ENCODE measurements at places on chromosomes 16 and 17.

DNA sequence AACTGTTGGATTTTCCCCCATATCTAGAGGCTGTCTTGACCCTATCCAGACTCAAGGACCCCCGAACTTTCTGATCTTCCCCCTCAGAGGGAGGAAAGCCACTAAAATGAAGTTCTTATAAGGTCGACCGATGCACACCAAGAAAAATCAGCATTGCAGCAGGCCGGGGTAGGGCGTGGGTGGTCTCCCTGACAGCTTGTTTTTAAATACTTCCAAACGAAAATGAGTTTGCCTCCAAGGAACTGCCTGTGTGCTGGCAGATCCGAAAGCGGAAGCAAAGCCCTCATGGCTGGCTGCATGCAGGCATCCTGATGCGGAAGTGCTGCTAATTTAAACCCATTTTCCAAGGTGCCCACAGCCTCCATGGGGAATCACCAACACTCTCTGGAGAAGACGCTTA is 374.3 kb upstream of the XYLT1 start:
- no peak overlapping the region for H3K4me3 ChIP-seq
- no peaks in the 10 kb centered on the region for H3K4me1 ChIP-seq

DNA sequence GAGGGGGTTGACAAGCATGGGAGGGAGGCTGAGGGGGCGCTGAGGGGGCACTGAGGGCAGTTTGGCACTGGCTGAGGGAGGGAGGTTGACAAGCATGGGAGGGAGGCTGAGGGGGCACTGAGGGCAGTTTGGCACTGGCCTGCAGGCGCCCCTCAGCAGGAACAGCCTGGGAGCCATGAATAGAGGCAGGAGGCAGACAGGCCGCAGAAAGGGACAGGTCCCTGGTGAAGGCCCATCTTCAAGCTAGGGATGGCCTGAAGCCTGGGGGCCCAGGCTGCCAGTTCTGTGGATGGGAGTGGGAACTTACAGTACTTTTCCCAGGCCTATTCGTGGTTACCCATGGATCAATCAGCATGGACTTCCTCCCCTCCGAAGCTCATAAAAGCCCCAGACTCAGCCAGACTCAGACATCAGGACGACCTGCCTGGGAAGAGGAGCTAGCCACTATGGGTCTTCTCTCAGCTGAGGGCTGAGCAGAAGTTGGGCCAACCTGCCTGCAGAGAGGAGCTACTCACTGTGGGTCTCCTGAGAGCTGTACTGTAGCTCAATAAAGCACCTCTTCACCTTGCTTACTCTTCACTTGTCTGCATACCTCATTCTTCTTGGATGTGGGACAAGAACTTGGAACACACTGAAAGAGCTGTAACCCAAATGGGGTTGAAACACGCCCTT is 72.8 kb upstream of the BRD7 start:
- H3K4me3 ChIP-seq = peak overlapping the region; percentile 23
- no peaks in the 10 kb centered on the region for H3K27me3 ChIP-seq
- no peaks in the 10 kb centered on the region for H3K4me1 ChIP-seq
- H3K36me3 ChIP-seq = no peaks in the 10 kb centered on the region

- H3K36me3 ChIP-seq = no peaks in the 10 kb centered on the region
- DNase-seq = no peak
- no peaks in the 10 kb centered on the region for H3K27me3 ChIP-seq
- H3K4me3 ChIP-seq = no peak overlapping the region
These were observed 33.5 kb downstream of the SRL start for GRCh38 chr16:4208341-4208751.

DNA sequence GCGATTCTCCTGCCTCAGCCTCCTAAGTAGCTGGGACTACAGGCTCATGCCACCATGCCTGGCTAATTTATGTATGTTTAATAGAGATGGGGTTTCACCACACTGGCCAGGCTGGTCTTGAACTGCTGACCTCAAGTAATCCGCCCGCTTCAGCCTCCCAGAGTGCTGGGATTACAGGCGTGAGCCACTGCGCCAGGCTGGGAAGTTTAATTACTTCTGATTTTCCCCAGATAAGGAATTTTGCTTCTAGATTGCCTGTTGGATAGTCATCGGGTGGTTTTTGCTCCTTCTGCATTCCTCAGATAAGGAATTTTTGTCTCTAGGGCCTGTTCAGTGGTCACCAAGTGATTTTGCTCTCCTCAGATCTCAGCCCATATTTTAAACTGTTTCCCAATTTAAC is 112.5 kb downstream of the MAP2K4 start:
- no peak overlapping the region for H3K27ac ChIP-seq
- H3K4me3 ChIP-seq = no peak overlapping the region
- no peaks in the 10 kb centered on the region for H3K4me1 ChIP-seq
- H3K36me3 ChIP-seq = peaks cover 29% of the 10 kb centered on the region
- no peaks in the 10 kb centered on the region for H3K27me3 ChIP-seq

DNA sequence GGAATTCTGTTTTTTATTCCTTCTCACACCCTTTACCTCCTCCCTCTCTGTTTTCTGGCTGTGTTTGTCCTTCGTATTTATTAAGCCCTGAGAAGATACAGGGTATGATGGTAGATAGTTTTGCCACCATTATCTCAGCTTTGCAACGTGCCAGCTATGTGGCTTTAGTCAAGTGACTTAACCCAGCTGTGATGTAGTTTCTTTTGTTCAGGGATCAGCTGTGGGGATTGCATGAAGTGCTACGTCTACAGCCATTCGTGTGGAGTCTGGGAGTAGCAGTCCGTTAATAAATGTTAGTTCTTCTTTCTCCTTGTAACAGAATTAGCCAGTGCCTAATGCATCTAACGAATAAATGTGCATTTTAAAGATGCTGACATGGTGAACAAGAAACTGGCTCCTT is 128.4 kb downstream of the HAPSTR1 start:
- no peaks in the 10 kb centered on the region for H3K36me3 ChIP-seq
- no peak for DNase-seq
- no peak overlapping the region for H3K4me3 ChIP-seq
- H3K27me3 ChIP-seq = no peaks in the 10 kb centered on the region
- no peaks in the 10 kb centered on the region for H3K4me1 ChIP-seq

DNA sequence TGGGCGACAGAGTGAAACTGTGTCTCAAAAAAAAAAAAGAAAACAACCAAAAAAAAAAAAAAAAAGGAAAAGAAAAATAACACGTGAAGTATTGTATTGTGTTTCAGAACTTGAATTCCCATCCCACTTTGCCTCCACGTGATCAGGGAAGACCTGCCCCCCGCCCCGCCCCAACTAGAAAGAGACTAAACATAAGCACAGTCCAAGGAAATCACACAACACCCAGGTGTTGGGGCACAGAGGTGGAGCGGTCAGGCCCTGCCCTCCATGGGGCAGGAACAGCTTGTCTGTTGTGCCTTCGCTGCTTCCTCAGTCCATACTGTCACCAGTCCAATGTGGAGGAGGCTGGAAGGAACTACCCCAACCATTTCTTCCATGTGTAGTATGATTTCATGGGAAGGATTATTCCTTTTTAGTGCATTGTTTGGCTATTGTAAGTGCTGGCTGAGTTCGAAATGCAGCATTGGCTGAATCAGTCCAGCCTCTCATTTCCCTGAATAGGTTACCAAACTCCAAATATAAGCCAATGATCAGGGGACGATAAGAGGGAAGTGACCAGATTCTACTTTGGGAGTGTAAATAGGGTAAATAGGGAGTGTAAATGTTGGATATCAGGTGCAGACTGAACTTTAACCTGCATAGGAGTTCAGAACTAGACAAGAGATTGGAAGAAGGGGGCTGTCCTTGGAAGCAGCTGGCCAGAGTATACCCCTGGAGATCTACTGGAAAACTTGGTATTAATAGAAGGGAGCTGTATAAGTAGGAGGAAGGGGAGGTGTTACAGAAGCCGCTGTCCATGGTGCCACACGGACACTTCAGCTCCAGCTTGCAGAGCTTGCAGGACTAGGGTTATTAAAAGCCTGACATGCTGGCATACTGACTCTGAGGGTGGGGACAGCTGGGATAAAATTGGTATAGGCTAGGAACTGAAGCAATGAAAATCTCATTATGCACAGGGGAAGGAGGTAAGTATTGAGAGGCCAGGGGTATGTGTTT is 50.7 kb downstream of the TANGO6 start:
- peaks cover 46% of the 10 kb centered on the region for H3K4me1 ChIP-seq
- H3K4me3 ChIP-seq = peak overlapping the region; percentile 31
- DNase-seq = peak; percentile 37

- H3K27me3 ChIP-seq = no peaks in the 10 kb centered on the region
- peak; percentile 95 for DNase-seq
- H3K4me3 ChIP-seq = peak overlapping the region; percentile 77
- peaks cover 25% of the 10 kb centered on the region for H3K4me1 ChIP-seq
- peak overlapping the region; percentile 82 for H3K27ac ChIP-seq
- H3K36me3 ChIP-seq = no peaks in the 10 kb centered on the region
These were observed 10.6 kb upstream of the AURKB start for GRCh38 chr17:8220783-8221662.

DNA sequence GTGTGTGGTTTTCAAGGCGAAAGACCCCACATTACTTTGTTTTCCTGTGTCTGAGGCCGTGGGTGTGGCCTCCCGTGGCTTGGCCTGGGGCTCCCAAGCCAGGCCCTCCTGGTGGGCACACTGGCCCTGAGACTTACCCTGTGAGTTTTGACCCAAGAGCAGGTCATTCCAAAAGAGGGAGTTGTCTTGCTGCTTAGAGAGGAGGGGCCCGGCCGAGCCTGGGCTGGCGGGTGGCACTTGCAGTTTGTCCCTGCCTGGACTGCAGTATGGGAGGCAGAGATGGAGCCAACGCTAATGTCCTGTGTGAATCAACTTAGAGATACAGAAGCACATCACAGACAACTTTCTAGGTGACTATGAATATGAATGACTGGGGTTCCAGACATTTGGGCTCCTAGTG is 22.7 kb downstream of the PLEKHG4 start:
- no peak for DNase-seq
- no peak overlapping the region for H3K27ac ChIP-seq
- no peaks in the 10 kb centered on the region for H3K4me1 ChIP-seq
- no peak overlapping the region for H3K4me3 ChIP-seq

GRCh38 chr17:16378636-16379282 is 2.1 kb upstream of the UBB start:
- H3K4me1 ChIP-seq = no peaks in the 10 kb centered on the region
- H3K4me3 ChIP-seq = no peak overlapping the region
- peak overlapping the region; percentile 90 for H3K27ac ChIP-seq
- DNase-seq = peak; percentile 57

DNA sequence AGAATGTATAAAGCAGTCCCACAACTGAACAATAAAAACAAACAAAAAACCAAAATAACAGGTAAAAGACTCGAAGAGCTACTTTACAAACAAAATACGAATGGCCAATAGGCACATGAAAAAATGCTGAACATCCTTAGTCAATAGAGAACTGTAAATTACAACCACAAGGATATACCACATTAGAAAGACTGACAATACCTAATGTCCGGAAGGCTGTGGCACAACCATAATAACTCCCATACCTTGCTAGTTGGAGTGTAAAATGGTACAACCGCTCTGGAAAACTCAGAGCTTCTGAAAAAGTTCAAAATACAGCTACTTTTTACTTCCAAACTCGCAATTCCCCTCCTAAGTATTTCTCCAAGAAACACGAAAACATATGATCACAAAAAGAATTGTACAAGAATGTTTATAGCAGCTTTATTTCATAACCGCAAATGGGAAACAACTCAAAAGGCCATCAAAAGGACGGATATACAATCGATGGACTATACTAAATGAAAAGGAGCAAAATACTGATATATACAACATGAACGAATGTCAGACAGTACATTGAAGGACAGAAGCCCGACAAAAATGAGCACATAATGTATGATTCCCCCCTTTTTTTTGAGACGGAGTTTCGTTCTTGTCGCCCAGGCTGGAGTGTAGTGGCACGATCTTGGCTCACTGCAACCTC is 2.3 kb downstream of the TP53 start:
- peak overlapping the region; percentile 85 for H3K4me3 ChIP-seq
- peak overlapping the region; percentile 93 for H3K27ac ChIP-seq
- no peaks in the 10 kb centered on the region for H3K36me3 ChIP-seq
- H3K4me1 ChIP-seq = peaks cover 31% of the 10 kb centered on the region
- no peaks in the 10 kb centered on the region for H3K27me3 ChIP-seq

- DNase-seq = peak; percentile 73
- no peaks in the 10 kb centered on the region for H3K4me1 ChIP-seq
- no peaks in the 10 kb centered on the region for H3K36me3 ChIP-seq
- H3K27me3 ChIP-seq = no peaks in the 10 kb centered on the region
- H3K27ac ChIP-seq = no peak overlapping the region
These were observed 172.6 kb downstream of the CDK5R1 start for GRCh38 chr17:32659419-32659842.

GRCh38 chr16:35525979-35526590 is 2066.7 kb downstream of the TP53TG3F start:
- no peaks in the 10 kb centered on the region for H3K36me3 ChIP-seq
- H3K4me1 ChIP-seq = no peaks in the 10 kb centered on the region
- H3K27me3 ChIP-seq = no peaks in the 10 kb centered on the region
- H3K4me3 ChIP-seq = no peak overlapping the region
- DNase-seq = no peak
- no peak overlapping the region for H3K27ac ChIP-seq

DNA sequence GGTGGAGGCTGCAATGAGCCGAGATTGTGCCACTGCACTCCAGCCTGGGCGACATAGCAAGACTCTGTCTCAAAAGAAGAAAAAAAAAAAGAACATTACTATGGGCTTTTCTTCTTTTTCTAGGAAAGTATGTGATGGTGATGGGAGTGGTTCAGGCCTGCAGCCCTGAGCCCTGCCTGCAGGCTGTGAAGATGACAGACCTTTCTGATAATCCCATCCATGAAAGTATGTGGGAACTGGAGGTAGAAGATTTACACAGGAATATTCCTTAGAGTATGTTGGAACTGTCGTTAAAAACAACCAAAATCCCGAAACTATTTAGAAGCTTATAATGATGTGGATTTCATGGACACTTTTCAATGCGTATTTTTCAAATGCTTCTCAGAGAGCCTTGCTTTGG is 5.3 kb downstream of the RMI2 start:
- DNase-seq = no peak
- H3K4me3 ChIP-seq = no peak overlapping the region
- H3K36me3 ChIP-seq = no peaks in the 10 kb centered on the region
- H3K27ac ChIP-seq = peak overlapping the region; percentile 18
- H3K4me1 ChIP-seq = peaks cover 11% of the 10 kb centered on the region
- no peaks in the 10 kb centered on the region for H3K27me3 ChIP-seq

DNA sequence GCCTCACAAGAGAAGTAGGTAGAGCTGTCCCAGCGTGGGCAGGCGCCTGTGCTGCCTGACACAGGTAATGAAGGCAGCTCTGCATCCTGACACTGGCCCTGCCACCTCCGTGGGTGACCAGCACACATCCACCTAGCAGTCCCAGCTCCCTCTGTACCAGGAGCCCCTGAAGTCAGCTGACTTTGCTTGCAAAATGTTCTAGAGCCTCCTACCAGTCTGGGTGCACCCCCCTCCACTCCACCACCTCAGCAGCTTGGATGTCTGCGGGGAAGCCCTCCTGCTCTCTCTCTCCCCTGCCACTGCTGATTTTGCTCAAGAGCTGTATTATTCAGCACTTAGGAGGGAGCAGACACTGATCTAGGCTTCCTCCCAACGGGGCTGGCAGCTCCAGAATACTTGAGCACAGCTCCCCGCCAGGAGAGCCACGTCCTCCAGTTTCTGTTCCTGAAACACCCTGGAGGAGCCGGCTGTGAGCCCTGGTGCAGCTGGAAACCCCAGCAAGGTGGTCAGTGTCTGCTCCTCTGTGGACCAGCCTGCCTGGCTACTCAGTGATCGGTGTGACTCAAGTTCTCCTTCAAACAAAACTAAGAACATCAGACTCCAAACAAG is 1.0 kb downstream of the RNF166 start:
- H3K36me3 ChIP-seq = no peaks in the 10 kb centered on the region
- DNase-seq = no peak
- no peaks in the 10 kb centered on the region for H3K27me3 ChIP-seq
